ENCODE measurements at places on chromosomes 3 and 15.

DNA sequence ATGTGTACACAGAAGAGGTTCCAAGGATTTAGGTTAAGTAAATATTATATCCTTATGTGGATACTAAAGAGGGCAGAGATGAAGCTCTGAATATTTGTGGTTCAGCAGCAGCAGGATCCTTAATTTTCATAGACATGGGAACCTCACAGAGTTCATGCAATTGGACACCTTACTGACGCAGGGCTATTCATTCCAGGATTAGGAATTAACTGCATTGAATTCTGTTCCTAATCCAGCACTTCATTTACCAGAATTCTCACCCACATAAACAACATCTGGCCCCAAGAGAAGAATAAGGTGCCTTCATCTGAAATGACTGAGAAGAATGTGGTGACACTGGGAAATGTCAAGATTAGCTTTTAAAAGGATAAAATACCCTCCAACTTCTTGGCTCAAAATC lies 62.4 kb downstream of the ADAMTS9 start:
- DNase-seq: no peak

DNA sequence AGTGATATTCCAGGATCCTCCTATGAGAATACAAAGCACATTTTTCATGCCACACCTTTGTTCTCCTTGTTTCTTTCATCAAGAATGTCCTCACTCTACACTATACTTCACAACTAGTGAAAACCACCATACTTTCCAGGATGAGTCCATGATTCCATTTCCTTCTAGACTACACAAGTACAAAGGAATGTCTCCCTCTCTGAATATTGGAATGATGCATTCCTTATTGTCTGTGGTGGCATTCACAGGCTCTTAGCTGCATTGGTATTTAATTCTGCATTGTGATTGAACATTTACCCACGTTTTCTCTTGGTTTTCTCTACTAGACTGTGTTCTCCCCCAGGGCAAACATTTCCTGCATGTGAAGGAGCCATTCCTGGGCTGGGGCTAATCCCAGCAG lies 217.5 kb downstream of the RAP2B start:
- DNase-seq: no peak

DNA sequence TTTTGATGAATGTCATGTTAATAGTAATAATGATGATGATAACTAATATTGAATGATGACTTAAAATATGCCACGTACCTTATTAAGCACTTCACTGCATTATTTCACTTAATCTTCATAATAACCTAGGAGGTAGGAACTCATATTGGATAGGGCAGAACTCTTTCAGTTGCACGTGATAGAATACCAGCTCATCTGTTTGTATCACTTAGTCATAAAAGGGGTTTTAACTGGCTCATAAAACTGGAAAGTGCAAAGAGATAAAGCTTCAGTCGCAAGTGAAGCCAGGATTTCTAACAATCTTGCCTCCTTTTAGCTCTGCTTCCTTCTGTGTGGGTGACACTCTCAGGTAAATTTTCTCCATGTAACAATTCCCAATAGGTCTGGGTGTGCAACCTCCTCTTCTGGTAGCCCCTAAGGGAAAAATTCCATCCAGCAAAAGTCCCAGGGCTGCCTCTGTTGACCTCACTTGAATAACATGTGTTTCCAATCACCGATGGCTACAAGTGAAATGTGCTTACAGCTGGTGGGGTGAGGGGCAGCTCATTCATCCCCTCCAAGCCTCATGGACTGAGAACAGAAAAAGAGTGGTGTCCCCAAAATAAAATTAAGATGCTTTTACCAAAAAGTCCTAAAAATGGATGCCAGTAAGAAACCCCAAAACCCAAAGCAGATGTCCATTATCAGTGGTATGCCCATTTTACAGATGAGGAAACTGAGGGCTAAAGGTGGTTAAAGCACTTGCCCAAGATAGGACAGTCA lies 9.3 kb downstream of the GXYLT2 start:
- no peak for DNase-seq

DNA sequence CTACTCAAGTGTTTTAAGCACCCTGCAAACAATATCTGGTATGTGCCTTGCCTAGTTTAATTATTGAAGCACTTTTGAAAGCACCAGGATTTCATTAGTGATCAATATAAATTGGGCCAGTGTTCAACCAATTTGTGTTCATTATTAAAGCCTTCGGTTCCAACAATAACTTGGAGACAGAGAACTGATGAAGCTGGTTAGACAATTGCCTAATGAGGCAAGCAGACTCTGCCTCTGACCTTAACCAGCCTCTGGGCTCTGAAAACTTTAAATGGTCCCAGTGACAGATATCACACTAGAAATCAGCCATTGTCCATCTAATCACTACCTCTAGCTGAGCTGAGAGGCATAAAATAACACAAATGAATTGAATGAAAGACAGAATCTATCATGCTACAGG lies 139.9 kb upstream of the CNTN6 start:
- no peak for DNase-seq

GRCh38 chr3:132961991-132962390 lies 76.2 kb upstream of the TMEM108 start:
- no peak for DNase-seq

GRCh38 chr3:191141728-191142127 lies 57.3 kb upstream of the OSTN start:
- no peak for DNase-seq

DNA sequence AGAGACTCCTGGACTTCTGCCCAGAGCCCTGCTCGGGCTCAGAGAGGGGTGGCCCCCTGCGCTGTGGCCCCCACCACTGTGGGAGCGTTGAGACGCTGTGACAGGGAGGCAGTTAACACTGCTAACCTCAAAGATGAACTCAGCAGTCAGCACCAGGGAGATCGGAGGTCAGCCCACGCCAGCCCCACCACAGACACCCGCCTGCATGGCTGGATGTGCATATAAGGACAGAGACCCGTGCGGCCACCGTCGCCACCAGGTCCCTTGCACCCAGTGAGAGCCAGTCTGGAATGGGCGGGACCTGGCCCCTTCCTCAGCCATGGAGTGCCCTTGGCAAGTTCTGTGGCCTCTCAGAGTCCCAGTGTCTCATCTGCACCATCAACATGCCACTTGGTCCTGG lies 48.5 kb upstream of the FURIN start:
- no peak for DNase-seq

GRCh38 chr3:45499529-45499928 lies 95.0 kb upstream of the LIMD1 start:
- DNase-seq: no peak

DNA sequence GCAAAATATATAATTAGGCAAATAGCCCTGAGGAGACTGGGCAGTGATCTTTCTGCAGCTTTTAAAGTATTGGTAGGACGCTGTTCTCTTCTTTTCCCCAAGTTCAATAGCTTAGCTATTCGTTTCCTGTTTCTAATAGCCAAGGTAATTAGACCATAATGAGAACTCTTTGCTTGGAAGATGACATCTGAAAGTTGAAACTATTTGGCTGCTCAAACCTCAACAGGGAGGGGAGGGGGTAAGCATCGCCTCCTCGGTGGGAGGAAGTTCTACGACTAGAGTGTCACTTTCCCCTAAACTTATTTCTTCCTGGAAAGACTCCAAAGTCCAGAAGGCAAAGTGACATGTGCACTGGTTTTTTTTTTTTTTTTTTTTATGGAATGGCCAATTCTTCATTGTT lies 22.8 kb upstream of the ALDH1A3 start:
- no peak for DNase-seq

DNA sequence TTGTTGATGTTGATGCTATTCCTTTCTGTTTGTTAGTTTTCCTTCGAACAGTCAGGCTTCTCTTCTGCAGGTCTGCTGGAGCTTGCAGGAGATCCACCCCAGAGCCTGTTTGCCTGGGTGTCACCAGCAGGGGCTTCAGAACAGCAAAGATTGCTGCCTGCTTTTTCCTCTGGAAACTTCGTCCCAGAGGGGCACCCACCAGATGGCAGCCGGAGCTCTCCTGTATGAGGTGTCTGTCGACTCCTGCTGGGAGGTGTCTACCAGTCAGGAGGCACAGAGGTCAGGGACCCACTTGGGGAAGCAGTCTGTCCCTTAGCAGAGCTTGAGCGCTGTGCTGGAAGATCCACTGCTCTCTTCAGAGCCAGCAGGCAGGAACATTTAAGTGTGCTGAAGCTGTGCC lies 303.2 kb downstream of the ZIC1 start:
- DNase-seq: no peak

DNA sequence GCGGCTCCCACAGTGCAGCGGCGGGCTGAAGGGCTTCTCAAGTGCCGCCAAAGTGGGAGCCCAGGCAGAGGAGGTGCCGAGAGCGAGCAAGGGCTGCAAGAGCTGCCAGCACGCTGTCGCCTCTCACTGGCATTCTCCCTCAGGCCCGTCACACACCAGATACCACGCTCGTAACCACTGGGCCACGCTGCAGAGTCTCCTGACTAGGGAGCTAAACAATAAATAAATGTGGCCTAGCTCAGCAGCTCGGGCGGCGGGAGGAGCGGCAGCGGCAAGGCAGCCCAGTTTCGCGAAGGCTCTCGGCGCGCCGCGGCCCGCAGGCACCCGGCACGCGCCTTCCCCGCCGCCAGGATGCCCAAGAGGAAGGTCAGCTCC lies 55.9 kb upstream of the FAM174B start:
- no peak for DNase-seq

DNA sequence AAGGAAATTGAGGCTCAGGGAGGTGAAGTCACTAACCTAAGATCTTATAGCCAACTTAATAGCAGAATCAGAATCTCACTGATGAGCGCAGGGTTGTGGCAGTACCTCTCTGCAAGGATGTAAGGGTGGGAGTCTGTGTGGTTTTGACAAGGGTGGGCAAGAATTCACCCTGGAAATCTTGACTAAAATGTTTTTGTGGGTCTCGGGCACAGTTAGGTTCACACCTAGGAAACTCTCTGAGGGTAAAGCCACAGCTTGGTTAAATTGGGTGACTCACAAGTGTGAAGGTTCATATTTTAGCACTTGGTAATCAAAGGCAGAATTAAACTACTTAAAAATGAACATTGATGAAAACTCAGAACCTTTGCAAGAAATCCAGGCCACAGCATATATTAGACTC lies 178.2 kb upstream of the EOMES start:
- DNase-seq: peak; percentile 7

GRCh38 chr3:64355401-64355807 lies 130.1 kb upstream of the PRICKLE2 start:
- no peak for DNase-seq

GRCh38 chr15:69096196-69096595 lies 64.2 kb upstream of the GLCE start:
- no peak for DNase-seq

DNA sequence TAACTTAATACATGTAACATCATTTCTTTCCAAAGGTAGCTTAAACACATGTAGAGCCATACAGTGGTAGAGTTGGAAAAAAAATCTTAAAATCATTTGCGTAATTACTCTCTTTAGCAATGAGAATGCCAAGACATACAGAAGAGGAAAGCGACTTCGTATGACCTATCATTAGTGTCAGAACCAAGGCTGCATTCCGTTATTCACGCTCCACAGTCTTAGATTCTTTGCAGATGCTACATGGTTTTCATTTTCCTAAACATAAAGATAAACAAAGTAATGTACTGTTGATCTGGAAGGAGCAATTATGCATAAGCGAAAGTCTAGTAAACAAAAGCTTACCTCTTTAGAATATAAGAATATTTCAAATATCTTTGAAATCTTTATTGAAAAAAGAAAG lies 410.3 kb upstream of the TPRG1 start:
- DNase-seq: no peak

DNA sequence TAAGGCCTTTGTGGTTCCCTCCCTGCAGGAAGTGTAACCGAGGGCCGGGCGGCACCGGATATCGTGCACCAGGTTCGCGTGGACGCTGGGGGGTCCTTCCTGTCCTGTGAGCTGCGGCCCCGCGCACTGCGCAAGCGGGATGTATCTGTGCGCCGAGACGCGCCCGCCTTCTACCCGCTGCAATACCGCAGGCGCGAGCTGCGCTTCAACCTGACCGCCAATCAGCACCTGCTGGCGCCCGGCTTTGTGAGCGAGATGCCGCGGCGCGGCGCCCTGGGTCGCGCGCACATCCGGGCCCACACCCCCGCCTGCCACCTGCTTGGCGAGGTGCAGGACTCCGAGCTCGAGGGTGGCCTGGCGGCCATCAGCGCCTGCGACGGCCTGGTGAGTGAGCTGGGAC lies 35.9 kb downstream of the SAXO2 start:
- DNase-seq: peak; percentile 37

DNA sequence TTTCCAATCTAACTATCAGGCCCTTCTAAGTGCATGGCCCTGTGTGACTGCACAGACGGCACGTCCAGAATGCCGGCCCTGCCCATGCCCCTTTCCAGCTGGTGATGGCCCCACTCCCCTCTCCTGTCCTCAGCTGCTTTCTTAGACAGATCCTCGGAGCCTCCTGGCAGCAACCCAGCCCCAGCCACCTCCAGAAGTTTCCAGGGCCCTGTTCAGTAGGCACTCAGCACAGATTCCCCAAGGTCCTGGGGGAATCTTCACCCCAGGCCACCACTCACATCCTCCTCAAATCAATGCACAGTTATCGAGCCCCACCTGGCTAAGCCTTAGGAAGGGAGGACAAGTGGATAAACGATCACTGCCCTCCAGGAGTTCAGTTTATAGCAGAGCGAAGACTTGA lies 1.4 kb upstream of the CRABP1 start:
- no peak for DNase-seq

DNA sequence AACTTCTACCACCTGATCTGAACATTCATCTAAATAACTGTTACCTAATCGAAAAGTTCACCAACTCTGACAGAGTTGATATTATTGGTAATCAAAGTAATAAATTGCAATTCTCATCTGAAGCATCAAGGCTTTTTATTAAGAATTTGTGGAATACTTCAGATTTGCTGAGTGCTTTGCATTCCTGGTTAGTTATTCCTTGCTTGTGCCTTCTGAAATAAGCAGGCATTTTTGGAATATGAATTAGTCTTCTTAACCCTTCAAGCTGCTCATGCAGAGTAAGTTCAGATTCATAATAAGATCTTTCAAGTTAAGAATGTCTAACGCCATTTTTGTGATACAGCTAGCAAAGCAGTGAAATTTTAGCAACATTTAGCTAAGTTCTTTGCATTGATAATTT lies 188.5 kb downstream of the ALCAM start:
- DNase-seq: no peak

- no peak for DNase-seq
These were observed 137.7 kb downstream of the BBX start for GRCh38 chr3:107660306-107660976.

GRCh38 chr15:50247819-50248655 lies 17.5 kb downstream of the HDC start:
- no peak for DNase-seq

GRCh38 chr3:146524961-146525360 lies 19.4 kb downstream of the PLSCR1 start:
- DNase-seq: no peak

- no peak for DNase-seq
These were observed 22.9 kb downstream of the CHDH start for GRCh38 chr3:53823026-53823955.

- peak; percentile 8 for DNase-seq
These were observed 614 bp downstream of the CHCHD6 start for GRCh38 chr3:126704494-126705214.

- DNase-seq: no peak
These were observed 14.6 kb downstream of the MELTF start for GRCh38 chr3:197014942-197015575.

All from activated T-cell treated with anti-CD3 and anti-CD28 coated beads, Interleukin-2, amount 50 U/mL, for 4 hours (primary cell).